ENCODE measurements at places on chromosomes 6 and 20.

GRCh38 chr6:56230976-56231566 is 16.3 kb downstream of the COL21A1 start:
- peak; percentile 86 for DNase-seq

- no peak for DNase-seq
Observed at GRCh38 chr20:31440012-31440659, at the start of gene DEFB123. Gene DEFB123, plus strand, starts transcription at chr20:31440632. Its CDS starts 67 bp downstream, at chr20:31440699.

DNA sequence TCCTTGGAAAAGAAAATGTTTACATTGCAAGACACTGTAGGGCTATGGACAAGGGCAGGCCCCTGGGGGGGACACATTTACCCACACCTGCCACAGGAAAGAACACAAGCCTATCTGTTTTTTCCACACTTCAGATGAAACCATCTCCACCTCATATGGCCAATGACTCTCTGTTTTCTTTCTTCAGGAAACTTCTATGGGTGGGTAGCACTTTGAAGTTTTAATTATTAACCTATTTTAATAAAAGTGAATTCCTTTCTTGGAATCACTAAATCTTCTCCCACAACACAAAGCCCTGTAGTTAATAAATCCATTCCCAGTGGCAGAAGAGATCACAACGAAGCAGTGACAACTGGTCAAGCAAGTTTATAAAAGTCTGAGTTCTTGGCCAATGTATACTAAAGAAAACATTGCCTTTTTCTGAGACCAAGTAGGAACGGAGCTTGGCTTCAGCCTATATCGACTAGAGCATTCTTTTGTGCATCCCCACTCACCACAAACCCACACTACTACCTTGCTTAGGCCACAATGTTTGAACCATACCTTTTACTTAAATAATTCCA is 125.1 kb upstream of the CARMIL1 start:
- DNase-seq: no peak

DNA sequence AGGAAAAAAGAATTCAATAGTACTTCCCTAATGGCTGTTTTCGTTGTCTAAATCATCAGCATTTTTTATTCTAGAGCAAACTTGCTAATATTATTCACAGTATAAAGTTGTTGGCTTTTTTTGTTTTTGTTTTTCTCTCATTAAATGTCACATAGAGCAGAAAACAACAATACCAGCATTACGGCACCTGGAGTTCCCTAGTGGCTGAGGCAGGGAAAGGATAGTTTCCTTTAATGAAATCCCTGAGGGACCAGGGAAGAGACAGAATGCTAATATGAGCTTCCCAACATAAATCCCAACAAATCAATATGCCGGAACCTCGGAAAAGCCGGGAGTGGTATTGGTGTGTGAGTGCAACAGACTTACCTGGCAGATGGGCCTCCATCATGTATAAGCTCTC is 235.2 kb upstream of the ASCC3 start:
- DNase-seq: no peak

DNA sequence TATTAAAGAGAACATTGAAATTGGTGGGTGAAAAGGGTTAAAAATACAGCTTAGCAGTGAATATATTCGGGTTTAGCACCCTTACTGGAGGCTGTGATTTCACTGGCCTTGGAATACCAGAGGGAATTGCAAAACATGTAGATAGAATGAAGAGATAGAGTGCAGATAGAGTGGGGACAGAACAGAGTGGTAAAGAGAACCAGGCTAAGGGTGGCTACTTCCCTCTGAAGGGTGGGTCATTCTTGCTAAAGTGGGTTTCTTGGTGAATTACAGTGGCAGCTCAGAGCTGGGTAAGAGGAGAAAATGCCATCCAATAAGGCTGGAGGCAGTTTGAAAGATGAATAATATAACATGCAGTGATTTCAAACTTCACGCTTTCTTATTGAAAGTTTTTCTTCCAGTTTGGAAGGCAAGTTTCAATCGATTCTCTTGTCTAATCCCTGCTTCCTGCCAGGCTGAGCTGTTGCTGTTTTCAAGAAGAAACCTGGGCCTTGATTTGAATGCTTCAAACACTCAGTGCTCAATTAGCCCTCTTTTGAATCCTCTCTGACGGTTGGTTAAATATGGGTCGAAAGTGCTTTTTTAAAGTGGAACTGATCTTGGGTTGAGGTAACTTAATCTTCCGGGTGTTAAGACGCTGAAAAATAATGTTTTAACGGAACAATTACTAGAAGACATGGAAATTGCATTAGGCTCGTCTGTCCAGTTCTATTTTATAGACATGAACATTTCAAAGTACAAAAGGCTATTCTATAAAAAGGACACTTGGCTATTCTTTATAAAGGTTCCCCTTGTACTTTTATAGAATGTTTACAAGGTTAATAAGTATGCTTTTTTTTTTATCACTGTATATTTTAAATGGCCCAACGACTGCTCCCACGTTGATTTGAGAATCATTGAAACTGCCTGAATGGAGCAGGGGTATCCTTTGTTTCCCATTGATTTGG is 203.3 kb downstream of the BCAS1 start:
- DNase-seq: no peak

DNA sequence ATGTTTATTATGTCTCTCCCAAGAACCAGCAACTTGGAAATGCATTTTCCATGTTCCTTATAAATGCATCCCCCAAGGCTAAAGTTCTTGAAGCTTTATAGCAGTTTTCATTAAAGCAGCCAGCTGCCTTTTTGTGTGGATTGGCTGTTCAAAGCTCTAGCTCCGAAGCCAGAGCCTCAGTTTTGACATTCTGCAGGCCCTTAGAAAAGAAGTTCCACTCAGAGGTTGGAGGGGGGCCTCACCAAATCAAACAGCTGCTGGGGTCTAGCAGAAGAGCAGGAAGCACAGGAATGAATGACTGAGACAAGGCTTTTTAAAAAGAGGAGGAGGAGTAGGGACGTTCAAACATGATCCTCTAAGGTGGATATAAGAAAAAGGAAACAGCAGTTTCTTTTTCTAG is 4.2 kb upstream of the POU3F2 start:
- no peak for DNase-seq

DNA sequence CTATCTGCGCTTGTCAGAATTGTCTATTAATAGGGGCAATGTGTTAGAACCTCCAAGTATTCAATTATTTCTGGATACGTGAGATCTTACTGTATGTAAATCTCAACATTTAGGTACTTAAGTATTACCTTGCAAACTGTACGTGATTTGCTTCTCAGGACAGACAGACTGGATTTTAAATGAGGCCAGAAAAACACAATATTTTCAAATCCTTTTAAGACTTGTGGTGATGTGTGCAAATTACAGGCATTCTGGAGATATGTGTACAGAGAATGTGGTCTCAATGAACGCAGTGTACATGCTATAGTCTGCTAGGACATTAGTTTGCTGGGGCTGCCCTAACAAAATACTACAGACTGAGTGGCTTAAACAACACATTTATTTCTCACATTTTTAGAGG is 16.9 kb downstream of the CCR6 start:
- DNase-seq: no peak

DNA sequence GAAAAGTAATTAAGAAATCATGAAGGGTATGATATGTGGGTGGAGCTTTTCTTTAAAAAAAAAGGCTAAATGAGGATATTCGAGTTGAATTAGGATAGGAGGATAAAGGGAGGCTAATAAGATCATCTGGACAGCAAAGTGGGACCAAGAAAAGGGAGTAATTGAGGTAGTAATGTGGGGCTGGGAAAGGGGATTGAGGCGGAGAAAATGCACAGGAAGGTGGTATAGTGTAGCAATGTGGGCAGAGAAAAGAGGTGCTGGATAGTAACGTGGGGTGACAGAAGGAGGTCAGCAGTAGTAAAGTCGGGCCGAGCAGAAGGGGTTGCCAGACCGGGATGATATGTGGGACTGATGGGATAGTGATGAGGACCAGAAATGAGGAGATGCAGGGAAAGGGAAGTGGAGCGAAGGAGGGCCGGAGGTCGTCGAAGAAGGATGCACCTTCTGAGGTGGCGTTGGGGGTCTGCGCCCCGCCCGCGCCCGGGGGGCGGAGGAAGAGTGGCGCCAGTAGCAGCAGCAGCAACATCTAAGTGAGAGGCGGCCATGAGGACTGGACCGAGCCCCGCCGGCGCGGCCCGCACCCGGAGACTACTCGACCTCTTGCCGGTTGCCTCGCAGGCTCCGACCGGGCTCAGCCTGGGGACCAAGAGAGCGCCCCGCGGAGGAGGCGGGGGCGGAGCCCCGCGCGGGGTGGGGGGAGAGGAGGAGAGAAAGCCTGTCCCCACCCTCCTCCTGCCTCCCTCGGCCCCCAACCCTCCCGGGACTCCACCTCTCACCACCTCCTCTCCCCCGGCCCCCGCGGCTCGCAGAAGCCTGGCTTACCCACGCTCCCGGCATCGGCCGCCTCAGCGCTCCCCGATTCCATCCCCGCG is 887 bp downstream of the GABBR1 start:
- peak; percentile 36 for DNase-seq

DNA sequence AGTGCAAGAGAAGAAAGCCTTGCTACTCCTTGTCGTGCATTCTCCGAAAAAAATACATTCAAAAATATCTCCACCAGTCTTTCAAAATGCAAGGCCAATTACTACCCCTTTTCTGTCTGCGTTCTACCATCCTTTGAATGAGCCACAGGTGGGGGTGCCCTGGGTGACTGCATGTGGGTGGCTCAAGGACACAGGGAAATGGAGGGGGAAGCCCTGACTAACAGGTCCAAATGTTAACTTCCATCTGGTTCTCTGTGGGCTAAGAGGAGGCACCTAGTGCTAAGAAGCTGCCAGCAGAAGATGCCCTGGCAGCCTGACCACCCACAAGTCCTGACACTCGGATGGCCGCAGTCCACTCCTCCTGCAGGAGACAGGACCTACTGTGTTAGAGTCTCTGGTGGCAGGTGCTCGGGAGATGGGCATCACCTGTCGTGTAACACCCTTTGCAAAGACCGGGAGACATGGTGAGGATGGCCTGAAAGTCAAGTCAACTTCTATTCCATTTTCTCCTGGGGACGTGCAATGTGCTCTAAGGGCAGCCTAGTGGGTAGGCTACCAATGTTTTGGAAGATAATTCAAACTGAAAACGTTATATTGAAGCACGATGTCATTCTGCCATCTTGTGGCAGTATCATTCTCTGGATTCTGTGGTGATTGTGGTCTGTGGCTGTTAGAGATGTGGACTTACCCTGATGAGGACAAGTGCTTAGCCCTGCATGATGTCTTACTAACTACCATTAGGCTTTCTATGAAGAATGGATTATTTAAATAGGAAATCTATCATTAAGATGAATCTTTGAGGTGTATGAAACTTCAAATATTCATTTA is 27.4 kb upstream of the IGF2R start:
- no peak for DNase-seq

DNA sequence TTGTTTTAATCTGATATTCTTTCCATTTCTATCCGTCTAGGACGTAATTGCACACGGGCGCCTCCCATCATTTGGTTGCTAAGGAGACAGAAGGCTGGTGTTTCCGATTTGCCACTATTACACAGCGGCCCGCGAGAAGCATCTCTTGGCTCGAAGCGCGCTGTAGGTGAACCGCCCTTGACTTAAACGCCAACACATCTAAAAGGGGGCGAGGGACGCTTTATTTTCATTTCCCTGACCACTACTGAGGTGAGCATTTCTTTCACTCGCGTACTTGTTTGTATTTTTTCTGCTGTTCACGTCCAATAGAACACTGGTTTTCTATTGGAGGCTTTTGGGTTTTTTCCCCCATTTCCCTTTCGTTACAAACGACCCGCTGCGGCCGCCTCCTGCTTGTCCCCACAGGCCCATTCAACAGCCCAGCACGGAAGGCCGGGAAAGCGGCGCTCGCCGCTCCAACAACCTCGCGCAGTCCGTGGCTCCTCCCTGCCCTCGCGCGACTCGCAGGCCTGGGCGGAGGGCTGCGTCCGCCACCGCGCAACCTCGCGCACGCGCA is 505 bp upstream of the WRNIP1 start:
- no peak for DNase-seq

- no peak for DNase-seq
Observed at GRCh38 chr6:6602262-6602661, 13.7 kb downstream of the LY86 start.

Measured in endothelial cell of umbilical vein (primary cell).